HepG2 (cell line): ENCODE measurements at places on chromosomes 16 and 17.

GRCh38 chr16:17474037-17474436, 3.3 kb upstream of the XYLT1 start:
- DNase-seq, result no peak

- DNase-seq, result no peak
Observed at GRCh38 chr17:66552371-66552770, 250.0 kb downstream of the PRKCA start.

- peak; percentile 25 for DNase-seq
Observed at GRCh38 chr17:28950017-28950751, 1.1 kb downstream of the PHF12 start.

GRCh38 chr16:56480776-56481467, 29.6 kb downstream of the OGFOD1 start:
- no peak for DNase-seq

GRCh38 chr17:57747221-57748017, 2.3 kb upstream of the CCDC182 start:
- peak; percentile 54 for DNase-seq

DNA sequence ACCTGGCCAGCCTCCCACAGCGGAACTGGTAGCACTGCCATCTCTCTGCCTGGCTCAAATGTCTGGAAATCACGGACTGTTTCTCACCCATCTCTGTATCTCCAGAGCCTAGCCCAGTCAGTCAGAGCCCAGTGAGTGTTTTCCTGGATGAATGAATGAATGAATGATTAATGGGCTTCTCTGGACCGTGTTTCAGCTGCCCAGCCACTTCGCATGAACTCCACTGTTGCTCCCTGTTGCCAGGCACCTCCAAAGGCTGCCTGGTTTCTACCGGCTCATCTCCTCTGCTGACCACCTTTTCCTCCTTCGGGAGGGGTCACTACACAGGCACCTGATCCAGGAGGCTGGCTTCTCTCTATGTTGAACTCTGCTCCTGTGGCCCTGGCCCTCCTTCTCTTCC, 91.0 kb upstream of the SDK2 start:
- no peak for DNase-seq

- peak; percentile 97 for DNase-seq
Observed at GRCh38 chr16:69424053-69424934, at the start of gene CYB5B. Gene CYB5B, plus strand, starts transcription at chr16:69424619. Its CDS starts 65 bp downstream, at chr16:69424684.

DNA sequence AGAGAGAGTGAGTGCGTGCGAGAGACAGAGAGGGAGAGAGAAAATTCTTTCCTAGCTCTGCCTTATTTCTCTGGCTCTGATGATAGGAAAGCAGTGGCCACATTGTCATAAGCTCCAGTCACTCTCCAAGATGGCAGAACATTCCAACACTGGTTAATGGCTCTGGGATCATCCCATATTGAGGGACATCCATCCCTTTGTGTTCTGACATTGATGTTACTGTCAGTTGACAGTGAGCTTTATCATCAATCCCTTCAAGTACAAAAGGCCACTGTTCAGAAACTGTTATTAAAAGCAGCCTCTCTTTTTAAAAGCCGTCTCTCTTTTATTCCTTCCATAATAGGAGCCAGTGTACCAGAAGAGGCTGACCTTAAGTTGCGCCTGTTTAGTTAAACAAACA, 1084.9 kb upstream of the RBFOX1 start:
- DNase-seq, result no peak

DNA sequence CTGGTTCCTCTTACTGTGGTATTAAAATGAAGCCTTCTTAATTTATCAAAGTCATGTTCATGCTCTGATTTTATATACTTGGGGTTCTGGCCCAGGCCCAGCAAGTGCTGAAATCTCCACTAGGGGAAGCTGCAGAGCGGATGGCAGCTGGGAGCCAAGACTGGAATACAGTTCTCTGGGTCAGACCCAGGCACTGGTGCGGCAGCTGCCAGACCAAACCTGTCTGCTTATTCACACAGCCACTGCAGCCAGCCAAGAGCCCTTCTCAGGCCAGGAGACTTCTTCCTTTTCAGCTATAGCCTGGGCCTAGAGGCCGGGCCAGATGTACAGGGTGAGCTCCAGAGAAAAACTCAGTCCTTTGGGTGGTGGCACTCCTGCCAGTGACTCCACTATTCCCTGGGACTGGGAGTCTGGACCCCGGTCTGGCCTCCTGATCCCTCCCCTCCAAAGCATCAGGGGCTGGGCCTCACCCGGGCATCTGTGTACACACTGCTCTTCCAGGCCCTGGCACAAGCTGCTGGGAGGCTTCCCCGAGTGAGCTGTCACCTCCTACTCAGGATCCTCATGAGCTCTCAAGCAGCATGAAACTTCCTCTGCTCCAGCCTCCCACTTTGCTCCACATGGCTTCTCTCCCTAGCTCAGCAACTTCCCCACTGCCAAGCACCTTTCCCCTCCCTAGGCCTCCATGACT, 24.4 kb downstream of the ATP6V0D1 start:
- no peak for DNase-seq

DNA sequence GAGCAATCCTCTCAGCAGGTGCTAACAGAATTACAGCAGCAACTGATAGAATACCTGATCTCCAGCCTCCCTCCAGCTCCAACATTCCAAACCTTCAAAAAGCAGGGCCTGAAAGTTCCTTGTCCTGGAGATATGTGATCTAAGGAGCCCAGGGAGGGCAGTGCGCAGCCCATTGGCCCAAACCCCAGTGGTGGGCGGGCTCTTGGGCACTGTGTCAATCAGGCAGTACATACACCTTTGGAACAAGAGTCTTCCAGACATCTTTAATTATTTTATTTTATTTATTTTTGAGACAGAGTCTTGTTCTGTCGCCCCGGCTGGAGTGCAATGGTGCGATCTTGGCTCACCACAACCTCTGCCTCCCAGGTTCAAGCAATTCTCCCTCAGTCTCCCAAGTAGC, 24.2 kb downstream of the SLC12A3 start:
- DNase-seq, result no peak

GRCh38 chr16:11051879-11052808, 107.8 kb downstream of the CLEC16A start:
- DNase-seq, result no peak

DNA sequence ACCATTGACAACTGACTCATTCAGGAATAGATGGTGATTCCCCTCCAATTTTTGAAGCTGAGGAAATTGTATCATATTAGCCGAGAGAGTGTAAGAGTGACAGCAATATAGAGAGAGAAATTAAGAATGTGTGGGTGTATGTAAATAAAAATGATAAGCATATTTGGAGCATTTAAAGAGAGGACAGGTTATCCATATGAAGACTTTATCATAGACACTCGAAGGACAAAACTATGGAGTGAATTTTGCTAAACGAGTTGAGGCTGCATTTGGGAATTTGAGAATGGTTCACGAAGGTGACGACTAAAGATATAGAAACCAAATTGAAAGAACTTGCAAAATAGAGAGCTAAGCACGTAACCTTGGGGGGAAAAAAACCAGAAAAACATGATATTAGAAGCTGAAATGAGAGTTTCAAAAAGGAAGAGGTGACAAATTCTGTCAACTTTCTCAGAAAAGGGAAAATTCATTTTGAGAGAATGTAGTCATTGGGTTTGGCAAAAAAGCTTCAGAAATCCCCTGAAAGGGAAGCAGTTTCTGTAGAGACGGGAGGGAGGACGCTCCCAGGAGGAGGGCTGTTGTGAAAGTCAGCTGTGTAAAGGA, 129.7 kb downstream of the KCNJ2 start:
- no peak for DNase-seq

- no peak for DNase-seq
Observed at GRCh38 chr17:34852614-34853013, 108.6 kb downstream of the CCT6B start.

- DNase-seq, result peak; percentile 12
Observed at GRCh38 chr17:57662644-57663308, 82.3 kb downstream of the CCDC182 start.

- DNase-seq, result no peak
Observed at GRCh38 chr17:64185101-64185500, 55.2 kb upstream of the ERN1 start.

DNA sequence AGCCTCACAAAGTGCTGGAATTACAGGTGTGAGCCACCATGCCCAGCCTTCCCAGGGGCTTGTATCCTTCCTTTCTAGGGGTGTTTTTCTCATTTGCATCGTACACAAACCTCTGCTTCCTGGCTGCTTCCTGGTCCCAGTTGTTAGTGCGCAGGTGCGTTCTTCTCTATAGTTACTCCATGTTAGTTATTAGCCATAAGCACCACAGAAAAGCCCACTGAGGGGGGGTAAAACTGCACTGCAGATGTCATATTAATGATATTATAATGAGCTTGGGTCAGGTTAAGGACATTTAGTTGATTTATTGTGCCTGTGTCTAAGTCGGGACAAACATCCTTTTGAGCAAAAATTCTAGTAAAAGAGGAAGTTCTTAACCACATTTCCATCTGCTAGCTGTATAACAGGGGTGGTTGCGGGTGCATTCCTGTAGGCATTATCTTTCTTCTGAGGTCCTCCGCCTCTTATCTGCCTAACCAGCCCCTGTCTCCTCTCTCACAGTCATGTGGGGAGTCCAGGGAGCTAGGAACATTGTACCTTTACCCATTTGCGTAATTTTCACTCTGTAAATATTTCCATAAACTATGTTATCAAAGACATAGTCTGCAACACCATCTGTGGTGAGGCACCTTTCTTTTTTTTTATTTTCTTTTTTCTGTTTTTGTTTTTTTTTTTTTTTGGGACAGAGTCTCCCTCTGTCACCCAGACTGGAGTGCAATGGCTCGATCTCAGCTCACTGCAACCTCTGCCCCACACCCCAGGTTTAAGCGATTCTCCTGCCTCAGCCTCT, 23.6 kb upstream of the ATF7IP2 start:
- DNase-seq, result peak; percentile 98

- DNase-seq, result peak; percentile 36
Observed at GRCh38 chr16:20897253-20897897, 2.8 kb downstream of the DCUN1D3 start.

DNA sequence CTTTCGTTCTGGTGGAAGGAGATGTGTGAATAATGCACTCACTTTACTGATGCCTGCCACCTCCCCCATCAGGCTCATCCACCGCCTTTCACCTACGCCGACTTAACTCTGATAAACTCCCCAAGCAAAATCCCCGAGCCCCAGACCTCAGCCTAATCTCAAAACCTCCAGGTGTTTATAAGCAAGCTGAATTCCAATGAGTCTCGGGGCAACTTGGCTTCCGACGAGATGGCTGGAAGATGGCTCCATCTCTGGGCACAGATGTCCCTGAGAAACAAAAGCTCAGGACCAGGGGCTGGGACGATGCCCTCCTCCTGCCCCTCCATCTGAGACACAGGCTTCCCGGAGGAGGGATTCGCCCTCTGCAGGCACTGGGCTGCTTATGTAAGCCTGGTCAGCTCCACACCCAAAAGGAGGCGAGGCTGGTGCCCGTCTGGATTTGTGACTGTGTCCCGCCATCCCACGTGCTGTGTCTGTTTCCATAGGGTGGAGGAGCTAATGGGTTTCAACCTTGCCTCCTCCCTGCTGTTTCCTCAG, 386.4 kb upstream of the TNRC6C start:
- no peak for DNase-seq

- DNase-seq, result peak; percentile 31
Observed at GRCh38 chr16:48158296-48158695, 2.5 kb upstream of the ABCC12 start.

GRCh38 chr17:72354071-72354470, 233.3 kb downstream of the SOX9 start:
- no peak for DNase-seq

GRCh38 chr17:40019140-40019991, 4.1 kb downstream of the CSF3 start:
- DNase-seq, result no peak

GRCh38 chr17:39753514-39754160, 15.9 kb downstream of the GRB7 start:
- no peak for DNase-seq

GRCh38 chr16:28984619-28985135, at the start of gene LAT:
Gene LAT, plus strand, starts transcription at chr16:28985052. Its CDS starts 366 bp downstream, at chr16:28985418.
- no peak for DNase-seq

DNA sequence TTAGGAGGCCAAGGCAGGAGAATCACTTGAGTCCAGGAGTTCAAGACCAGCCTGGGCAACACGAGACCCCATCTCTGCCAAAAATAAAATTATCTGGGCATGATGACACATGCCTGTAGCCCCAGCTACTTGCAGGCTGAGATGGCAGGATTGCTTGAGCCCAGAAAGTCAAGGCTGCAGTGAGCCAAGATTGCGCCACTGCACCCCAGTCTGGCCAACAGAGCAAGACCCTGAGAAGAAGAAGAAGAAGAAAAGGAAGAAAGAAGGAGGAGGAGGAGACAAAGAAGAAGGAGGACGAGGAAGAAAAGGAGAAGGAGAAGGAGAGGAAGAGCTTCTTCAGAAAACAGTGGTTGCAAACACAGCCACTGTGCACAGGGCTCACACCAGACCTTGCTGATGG, 8.4 kb upstream of the DPEP3 start:
- no peak for DNase-seq

GRCh38 chr16:73171380-73171779, 123.5 kb upstream of the ZFHX3 start:
- no peak for DNase-seq

- DNase-seq, result no peak
Observed at GRCh38 chr17:45650561-45650960, 133.6 kb upstream of the CRHR1 start.

GRCh38 chr17:71438631-71439146, 682.1 kb upstream of the SOX9 start:
- DNase-seq, result peak; percentile 25

- no peak for DNase-seq
Observed at GRCh38 chr17:61645920-61646319, 54.9 kb upstream of the NACA2 start.

GRCh38 chr17:71441098-71441497, 679.7 kb upstream of the SOX9 start:
- DNase-seq, result no peak

DNA sequence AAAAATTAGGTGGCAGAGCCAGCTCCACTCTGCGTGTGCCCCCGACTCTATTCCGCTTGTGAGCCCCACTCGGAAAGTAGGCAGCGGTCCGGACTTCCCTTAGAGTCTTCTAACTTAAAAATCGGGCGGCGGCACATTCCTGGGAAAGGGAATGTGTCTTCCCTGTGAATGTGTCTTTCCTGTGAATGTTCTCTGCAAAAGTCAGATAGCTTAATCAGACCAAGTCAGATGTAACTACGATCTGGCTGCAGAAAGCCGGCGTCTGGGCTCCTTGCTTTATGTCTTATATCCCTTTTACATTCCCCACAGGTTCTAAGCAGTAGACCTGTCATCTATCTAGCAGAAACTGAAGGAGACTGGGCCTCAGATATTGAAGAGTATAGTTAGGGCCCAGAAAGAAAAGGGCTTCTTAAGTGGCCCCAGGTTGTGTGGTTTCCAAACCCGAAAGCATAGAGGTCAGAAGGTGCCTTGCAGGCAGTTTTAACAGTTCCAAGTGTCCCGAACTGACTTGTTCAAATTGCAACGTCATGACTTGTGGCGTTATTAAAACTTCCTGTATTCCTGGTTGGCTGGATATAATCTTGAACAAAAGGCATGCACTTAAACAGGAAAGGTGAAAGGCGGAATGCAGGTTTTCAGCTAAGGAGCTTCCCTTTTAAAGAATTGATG, 601 bp downstream of the PHKB start:
- DNase-seq, result peak; percentile 68

- no peak for DNase-seq
Observed at GRCh38 chr17:27670791-27671590, 40.0 kb downstream of the LGALS9 start.

GRCh38 chr16:585351-585750, 4.5 kb upstream of the RAB40C start:
- DNase-seq, result peak; percentile 46

- no peak for DNase-seq
Observed at GRCh38 chr16:57072616-57073275, 19.6 kb upstream of the CPNE2 start.
